WERI-Rb-1 (cell line): ENCODE measurements at places on chromosomes 16 and 17.

- no peak for DNase-seq
Measured at GRCh38 chr16:57824888-57825287, 22.6 kb upstream of the KIFC3 start.

- DNase-seq = no peak
Measured at GRCh38 chr16:76780556-76780955, 410.4 kb upstream of the MON1B start.

DNA sequence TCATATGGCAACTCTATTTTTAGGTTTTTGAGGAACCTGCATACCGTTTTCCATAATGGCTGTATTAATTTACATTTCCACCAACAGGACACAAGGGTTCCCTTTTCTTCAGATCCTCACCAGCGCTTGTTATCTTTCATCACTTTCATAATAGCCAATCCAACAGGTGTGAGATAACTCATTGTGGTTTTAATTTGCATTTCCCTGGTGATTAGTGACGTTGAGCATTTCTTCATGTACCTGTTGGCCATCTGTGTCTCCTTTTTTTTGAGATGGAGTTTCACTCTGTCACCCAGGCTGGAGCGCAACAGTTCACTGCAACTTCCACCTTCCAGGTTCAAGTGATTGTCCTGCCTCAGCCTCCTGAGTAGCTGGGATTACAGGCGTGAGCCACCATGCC is 36.2 kb upstream of the ABCC3 start:
- no peak for DNase-seq

- DNase-seq = no peak
Measured at GRCh38 chr17:81096741-81097133, 61.8 kb downstream of the BAIAP2 start.

DNA sequence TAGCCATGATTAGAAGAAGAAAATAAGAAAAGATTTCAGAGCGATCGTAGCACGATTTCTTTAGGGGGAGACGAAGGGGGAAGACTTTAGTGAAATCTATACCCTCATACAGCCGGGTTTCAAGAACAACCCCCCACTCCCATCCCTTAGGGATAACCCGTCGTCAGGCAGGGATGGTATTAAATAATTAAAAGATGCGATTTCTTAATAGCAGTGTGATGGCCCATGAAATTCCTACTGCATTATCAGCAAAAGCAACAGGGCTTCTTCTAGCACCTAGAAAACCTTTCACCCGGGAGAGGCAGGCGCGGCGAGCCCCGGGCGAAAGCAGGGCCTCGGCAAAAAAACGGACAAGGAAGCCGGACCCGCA is 1.4 kb downstream of the CDH11 start:
- no peak for DNase-seq

- DNase-seq = no peak
Measured at GRCh38 chr17:51817117-51817516, 341.4 kb downstream of the CA10 start.

DNA sequence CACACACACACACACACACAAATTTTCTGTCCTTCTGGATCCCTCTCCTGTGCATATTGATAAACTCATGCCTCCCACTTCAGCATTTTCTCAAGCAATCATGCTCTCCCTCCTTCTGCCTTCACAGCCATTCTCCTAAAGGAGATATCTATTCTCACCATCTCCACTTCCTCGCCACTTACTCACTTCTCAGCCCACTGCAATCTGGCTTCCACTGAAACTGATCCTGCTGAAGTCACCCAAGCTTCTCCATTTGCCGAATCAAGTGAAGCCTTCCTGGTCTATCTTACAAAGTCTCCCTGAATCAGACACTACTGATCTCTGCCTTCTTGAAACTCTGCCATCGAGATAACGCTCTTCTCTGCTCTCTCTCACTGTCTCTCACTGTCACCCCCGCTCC is 54.0 kb upstream of the GNAO1 start:
- no peak for DNase-seq

GRCh38 chr17:67364847-67365737 is 1.3 kb downstream of the PSMD12 start:
- DNase-seq = no peak

DNA sequence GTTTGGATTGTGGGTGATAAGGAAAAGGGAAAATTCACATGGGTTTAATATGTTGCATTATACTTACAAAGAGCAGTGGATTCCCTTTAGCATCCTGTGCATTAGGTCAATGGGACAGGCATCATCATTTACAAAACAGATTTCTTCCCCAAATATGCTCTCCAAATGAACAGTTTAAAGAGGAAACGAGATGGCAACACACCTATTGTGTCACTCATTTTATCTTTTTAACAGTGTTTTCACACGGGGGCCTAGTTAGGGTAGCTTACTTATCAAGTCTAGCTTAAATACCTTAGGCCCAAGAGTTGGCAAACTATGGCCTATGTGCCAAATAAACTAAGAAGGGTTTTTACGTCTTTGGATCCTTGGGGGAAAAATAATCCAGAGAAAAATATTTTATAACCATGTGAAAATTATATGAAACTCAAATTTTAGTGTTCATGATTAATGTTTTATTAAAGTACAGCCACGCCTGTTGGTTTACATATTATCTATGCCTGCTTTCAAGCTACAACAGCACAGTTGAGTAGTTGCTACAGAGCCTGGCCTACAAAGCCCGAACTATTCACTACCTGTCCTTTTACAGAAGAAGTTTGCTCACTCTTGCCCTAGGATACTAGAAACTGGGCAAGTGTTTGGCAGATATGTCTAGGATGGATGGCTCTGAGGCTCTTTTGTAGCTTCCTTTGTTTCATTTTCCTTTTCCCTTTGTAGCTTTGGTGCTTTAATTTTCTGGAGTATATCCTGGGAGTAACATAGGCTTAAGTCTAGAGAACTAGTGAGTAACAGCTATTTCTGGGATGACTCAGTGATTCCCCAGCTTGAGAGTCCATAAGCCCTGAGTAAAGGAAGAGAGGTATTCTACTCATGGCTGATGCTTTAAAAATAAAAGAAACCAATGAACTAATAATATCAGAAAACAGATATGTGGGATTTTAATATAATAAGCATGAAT is 12.4 kb downstream of the NUP93 start:
- no peak for DNase-seq

DNA sequence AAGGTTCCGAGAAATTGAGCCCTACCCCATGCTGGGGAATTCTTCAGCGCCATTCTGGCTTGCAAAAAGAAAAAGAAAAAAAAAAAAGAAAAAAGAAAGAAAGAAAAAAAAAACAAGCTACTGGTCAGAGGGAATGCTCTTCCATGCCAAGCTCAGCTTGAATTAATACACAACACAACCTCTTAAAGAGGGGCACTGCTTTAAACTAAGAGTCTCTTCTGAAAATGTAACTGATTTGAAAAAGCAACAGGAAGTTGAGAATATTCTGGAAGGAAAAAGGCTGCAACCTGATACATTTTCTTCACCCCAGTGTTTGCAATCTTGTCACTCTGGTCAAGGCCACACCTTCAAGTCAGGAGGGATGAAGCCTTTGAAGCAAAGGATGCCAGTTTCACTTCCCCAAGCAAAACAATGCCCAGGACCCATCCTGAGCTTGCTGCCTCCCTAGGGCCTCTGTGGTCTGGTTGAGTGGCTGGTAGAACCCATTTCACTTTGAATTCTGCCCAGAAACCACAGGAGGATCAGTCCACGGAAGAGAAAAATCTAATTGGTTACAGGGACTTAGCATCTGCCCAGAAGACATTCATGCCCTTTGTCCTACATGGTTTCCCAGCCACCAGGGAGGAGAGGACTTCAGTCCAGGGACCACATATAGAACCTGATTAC is 389.7 kb downstream of the SOX9 start:
- no peak for DNase-seq

- no peak for DNase-seq
Measured at GRCh38 chr17:60993497-60993896, 315.8 kb downstream of the BCAS3 start.

DNA sequence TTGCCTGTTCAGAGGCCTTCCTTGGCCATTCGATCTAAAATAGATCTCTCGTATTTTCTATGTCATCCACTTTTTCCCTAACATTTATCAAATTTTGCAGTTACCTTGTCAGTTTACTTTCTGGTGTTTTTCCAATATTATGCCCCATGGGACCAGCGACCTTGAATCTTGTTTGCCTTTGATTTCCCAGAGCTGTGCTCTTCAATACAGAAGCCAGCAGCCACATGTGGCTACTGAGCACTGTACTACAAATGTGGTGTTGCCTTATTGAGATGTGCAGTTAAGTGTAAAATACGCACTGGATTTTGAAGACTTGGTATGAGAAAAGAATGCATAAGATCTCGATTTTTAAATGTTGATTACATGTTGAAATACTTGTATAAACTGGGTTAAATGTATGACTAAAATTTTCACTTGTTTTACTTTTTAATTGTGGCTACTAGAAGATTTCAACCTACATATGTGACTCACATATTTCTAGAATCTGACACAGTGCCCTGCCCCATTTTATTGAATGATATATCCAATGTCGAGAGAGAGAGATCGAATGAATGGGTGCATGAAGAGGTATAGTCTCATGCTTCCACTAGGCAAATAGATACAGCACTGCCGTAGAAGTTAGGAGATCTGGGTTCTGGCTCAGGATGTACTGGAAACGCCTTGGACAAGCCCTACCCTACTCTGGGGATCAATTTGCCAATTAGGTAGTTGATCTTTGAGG is 824 bp upstream of the PSME3 start:
- no peak for DNase-seq

DNA sequence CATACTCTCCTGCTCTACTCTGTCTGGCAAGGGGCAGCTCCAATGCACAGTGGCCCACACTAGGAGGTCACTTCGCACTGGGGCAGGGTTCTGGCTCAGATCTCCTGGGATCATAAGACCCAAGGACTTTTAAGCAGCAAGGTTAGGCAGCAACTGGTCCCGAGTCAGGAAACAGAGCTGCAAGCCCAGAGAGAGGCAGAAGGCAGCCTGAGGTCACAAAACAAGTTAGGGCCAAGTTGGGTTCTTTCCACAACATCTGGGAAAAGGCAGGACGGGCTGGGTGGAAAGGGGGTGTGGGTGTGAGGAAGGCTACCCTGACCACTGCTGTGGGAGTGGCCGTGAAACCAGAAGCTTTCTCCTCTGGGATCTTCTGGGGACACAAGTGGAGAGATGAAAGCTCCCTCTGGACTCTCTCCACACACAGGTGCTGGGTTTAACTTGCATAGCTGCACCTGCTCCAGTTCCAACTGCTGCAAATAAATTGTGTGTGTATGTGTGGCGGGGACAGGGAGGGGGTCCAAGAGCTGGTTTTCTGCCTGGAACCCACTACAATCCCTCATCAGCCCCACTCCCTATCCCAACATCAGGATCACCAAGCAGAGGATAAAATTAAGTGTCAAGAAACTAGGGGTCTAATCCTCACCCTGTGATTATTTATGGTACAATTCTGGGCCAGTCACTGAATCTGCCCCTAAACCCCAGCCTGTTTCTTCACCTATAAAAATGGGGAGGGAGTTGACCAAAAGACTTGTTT is 8.0 kb upstream of the TSPOAP1 start:
- no peak for DNase-seq

DNA sequence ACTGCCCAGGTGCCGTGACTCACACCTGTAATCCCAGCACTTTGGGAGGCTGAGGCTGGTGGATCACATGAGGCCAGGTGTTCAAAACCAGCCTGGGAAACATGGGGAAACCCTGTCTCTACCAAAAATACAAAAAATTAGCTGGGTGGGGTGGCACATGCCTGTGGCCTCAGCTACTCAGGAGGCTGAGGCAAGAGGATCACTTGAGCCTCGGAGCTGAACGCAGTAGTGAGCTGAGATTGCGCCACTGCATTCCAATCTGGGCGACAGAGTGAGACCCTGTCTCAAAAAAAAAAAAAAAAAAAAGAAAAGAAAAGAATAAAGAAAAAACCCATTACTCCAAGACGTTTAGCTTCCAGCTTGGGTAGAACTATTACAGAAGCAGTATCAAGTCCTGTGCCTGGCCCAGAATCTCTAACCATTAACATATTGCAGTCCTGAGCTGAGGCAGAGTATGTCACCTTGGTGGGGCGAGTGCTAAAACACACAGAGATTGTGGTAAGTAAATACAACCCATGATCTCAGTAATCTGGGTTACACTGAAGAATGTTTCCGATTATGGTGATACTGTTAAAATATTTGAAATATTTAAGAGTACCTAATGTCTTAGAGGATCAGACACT is 23.2 kb upstream of the CFAP20 start:
- DNase-seq = no peak
